ENCODE measurements at places on chromosomes 2 and 18.

DNA sequence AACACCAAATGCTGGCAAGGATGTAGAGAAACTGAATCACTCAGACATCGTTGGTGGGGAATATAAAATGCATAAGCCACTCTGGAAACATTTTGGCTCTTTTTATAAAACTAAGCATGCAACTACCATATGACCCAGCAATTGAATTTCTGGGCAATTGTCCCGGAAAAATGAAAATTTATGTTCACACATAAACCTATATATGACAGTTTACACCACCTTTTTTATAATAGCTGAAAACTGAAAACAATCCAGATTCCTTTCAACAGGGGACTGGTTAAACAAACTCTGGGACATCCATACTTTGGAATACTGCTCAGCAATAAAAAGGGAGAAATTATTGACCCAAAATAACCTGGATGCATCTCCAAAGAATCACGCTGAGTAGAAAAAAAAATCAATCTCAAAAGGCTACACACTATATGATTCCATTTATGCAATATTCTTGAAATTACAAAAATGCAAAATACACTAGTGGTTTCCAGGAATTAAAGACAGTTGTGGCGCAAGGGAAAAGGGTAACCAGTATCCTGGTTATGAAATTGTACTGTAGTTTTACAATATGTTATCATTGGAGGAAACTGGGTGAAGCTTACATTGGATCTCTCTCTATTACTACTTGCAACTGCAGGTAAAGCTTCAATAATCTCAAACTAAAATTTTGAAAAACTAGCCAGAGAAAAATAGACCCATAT, 130.2 kb upstream of the PID1 start:
- DNase-seq: no peak

DNA sequence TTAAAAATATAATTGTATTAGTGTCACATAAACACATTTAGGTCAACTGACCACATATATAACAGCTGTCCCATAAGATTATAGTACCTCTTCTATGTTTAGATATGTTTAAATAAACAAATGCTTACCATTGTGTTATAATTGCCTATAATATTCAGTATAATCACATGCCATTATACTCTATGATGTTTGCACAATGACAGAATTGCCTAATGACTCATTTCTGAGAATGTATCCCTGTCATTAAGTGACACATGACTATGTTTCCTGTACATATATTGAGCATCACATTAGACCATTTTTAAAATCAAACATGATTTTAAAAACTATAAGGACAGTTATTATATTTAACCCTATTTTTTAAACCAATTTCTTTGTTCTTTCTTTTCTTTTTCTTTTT, 89.8 kb downstream of the HS6ST1 start:
- no peak for DNase-seq

DNA sequence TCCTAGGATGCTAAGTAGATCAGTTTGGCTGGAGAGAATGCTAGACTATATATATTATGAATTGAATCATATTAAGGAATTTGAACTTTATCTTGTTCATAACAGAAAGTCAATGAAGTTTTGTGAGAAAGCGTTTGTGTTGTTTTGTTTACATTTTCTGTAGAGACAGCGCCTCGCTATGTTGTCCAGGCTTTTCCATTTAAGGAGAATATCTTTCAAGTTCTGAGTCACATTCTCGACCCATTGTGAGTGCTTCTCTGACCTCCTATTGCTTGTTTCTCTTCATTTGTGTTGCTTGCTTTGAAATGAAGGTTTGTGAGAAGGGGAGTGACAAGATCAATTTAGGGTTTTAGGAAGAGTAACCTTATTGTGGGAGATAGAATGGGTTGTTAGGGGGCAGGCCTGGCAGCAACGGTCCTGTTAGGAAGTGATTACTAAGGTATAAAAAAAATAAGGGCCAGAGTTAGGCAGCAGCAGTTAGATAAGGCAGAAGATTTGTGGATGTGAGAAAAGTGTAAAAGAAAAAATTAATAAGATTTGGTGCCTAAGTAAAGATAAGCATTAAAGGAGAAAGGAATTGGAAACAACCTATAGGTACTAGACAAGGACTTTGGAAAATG, 47.6 kb upstream of the ACVR1 start:
- DNase-seq: no peak

DNA sequence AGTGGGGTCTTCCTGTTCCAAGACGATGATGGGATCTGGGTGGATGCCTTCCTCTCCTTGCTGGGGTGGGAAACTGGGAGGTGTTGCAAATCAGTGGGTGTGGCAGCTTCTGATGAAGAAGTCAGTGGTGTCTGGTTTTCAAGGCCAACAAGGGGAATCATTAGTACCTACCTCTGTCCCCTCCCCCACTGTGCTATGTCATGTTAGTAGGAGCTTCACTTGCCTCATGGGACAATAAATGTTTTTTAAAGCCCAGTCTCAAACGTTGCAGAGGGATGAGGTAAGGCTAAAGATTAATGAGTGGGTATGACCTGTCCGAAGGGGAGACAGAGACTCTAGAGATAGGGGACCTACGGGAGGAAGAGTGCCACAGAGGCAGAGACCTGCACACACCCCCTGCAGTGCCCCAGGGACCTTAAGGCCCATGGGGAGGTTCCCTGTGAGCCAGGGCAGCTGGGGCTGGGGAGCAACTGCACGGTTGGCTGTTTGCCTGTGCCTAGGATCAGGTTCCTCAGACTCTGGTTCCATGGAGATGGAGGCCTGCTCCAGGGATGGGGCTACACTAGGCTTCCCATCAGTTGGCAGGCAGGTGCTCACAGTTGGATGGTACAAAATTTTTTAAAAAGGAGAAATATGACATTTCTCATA, 37.8 kb upstream of the SLC1A4 start:
- no peak for DNase-seq

- no peak for DNase-seq
Observed at GRCh38 chr18:74197705-74198341, 49.5 kb downstream of the TIMM21 start.

Data from islet precursor cell (in vitro differentiated cells).